ENCODE measurements at places on chromosomes 4 and X.

DNA sequence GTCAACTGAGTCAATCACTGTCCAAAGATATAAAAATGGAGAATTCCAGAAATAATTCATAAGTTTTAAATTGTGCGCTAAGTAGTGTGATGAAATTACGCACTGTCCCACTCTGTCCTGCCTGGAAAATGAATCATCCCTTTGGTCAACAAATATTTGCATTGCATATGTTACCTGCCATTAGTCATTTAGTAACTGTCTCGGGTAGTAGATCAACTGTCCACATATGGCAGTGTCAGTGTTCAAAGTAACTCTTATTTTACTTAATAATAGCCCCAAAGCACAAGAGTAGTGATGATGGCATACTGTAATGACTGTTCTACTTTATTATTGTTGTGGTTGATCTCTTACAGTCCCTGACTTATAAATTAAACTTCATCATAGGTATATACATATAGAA is 3.4 kb downstream of the YTHDC1 start:
- no peak for DNase-seq

- DNase-seq: no peak
Observed at GRCh38 chr4:20044966-20045365, 206.7 kb upstream of the SLIT2 start.

DNA sequence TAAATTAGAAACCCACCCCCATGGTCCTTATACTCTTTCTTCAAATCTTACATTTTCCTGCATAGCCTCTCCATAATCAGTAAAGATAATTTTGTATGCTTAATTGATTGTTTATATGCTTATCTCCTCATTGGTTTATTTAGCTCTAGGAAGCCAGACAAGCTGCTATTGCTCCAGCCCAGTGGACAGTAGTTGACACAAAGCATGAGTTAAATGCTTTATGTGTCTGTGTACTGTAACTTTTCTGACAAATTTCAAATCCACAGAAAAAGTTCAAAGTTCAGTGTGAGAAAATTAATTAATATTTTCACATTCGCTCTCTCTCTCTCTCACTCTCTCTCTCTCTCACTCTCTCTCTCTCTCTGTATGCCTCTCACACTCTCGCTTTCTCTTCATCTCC is 181.7 kb downstream of the GABRB1 start:
- no peak for DNase-seq

- DNase-seq: no peak
Observed at GRCh38 chr4:98746530-98746929, 88.1 kb upstream of the TSPAN5 start.

All from right hindlimb (tissue), 1 donor.